ENCODE measurements at places on chromosomes 12 and 14.

DNA sequence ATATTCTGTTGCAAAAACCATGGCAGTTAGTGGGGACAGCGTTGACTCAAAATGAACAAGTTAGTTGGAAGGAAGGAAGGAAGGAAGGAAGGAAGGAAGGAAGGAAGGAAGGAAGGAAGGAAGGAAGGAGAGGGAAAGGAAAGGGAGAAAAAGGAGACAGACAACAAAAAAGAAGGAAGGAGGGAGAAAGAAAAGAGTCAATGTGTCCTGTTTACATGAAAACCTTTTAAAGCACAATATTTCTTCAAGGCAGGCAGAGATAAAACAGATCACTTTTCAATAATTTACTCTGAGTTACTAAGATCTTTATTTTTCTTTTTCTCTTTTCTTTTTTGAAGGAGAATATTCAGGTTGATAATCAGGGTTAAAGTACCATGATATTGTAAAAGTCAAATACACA, 99.4 kb downstream of the CCER1 start:
- DNase-seq: no peak

- no peak for DNase-seq
These were observed 55.5 kb downstream of the CRACR2A start for GRCh38 chr12:3697311-3697870.

DNA sequence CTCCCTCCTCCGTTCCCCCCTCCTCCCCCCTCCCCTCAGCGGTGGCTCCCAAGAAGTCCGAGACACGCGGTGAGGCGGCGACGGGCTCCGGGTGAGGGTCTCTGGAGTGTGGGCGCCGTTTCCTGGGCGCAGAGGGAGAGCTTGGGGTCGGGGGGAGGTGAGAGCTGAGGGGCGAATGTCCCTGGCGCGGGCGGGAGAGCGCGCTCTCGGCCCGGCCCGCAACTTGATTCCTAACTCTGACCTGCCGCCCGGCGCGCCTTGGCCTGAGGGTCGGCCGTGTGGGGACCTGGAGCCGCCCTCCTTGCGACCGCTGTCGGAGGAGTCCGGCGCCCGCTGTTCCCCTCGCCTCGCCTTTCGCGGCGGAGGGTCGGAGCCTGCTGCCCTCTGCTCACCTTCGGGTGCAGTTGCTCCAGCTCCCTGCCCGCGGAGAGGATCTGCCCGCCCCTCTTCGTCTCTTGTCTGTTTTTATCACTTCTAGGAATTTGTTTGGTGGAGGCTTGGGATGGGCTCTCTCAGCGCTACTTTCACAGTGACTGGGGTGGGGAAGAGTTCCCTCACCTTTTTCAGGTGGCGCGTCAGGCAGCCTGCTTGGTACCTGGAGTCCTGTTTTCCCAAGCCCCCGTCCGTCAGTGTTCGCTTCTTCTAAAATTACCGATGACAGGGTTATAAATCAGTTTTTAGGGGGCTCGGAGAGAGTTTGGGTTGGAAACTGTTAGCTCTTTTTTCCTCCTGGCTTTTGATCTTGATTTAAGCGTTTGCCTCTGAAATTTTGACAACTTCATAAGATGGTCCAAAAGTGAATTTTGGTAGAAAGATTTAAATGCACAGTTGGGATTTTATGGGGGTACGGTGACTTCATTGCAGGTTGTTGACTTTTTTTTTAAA, 495 bp downstream of the ADIPOR2 start:
- no peak for DNase-seq

DNA sequence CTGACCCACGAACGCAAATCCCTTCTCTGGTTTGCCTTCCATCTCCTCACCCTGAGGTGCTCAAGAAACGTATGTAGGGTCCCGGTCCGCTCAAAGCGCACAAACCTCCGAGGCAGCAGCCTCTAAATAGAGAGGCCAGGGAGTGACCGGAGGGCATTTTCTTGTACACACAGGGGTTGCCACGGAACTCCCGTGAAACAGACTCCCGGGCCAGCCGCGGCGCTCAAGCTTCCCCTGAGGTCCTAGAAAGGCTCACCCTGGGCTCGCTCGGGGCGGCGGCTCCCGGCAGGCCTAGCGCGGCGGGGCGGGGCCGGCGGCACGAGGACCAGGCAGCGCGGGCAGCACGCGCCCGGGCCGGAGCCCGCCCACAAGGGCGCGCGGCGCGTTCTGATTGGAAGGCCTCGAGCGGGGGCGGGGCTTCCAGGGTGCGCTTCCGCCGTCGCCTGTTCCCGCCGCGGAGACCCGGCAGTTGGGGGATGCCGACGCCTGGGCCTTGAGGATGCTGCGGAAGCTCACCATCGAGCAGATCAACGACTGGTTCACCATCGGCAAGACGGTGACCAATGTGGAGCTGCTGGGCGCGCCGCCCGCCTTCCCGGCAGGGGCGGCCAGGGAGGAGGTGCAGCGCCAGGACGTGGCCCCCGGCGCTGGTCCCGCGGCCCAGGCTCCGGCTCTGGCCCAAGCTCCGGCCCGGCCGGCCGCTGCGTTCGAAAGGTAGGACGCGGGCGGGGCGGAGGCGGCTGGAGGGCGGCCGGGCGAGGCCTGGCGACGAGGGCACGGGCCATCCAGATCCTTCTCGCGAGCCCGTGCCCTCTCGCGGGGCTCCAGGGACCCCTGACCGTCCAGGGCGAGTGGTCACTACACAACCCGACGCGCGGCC, at the start of gene TDRD9:
Gene TDRD9 (plus strand): TSS at position 446 of the 880 bp plus-strand sequence. CDS start 54 bp downstream, at position 500.
- no peak for DNase-seq

DNA sequence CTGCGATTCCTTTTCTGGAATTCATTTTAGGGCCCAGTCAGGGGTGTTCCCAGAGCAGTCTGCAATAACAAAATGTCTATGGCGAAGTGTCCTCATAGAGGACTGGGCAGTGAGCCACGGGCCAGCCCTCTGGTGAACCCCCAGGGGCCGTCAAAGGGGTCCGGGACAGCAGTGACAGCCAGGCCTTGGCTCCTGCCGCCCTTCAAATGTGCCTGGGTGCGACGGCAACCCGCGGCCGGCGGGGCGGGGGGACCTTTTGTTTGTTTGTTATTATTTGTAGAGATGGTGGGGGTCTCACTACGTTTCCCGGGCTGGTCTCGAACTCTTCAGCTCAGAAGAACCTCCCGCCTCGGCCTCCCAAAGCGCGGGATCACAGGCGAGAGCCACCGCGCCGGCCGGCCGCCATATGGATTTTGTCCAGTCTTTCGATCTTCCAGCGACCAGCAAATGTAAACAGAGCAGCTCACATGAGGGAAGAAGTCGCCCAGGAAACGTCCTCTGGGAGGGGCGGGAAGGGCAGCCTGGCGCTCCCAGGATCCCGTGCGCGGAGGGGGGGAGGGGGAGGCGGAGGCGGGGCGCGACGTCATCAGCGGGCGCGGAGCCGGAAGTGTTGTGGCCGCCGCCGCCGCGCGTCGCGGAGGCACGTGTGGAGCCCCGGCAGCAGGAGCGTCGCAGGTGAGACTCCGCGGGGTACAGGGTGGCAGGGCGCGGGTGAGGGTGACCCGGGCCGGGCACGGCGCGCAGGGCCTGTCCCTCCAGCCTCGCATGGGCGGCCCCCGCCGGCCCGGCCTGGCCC, at the start of gene TRMT61A:
Gene TRMT61A (plus strand): TSS at position 610 of the 796 bp plus-strand sequence. CDS start 783 bp downstream, outside the sequence.
- peak; percentile 96 for DNase-seq

GRCh38 chr12:11174022-11174421, 3.0 kb downstream of the SMIM10L1 start:
- no peak for DNase-seq

DNA sequence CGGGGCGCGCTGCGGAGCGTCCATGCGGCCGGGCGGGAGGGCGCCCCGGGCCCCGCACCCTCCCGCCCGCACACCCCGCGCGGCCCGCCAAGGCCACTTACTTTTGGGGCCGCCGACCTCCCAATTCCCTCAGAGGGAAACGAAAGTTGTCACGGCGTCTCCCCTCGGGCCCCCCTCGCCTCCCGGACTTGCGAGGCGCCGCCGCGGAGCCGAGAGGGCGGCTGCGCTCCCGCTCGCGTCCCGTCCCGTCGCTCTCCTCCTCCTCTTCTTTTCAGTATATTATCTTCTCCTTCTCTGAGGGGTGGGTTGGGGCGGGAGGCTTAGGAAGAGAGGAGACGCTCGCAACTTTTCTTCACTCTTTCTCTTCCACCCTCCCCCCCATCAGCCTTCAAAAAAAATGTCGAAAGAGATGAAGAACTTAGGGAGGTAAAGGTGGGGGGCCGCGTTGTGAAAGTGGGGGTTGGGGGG, 613 bp downstream of the DUSP16 start:
- peak; percentile 81 for DNase-seq

DNA sequence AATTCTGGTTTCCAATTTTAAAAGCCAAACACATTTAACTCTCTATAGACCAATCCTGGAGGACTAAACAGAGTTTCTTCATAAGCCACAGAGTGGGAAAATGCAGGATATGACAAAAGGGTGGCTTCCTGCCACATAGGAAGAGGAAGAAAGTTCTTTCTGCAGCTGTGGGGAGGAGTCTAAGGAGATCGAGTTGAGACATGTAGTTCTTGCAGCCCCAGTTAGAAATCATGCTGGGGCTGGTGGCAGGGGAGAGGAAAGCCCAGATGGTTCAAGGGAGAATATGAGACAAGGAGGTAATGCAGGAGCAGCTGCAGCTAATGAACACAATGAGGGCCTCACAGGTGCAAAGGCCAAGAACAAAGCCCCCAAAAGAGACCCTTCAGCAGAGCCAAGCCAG, 85.0 kb upstream of the ARID2 start:
- no peak for DNase-seq

- DNase-seq: no peak
These were observed 198.4 kb downstream of the GALC start for GRCh38 chr14:87794561-87794960.

DNA sequence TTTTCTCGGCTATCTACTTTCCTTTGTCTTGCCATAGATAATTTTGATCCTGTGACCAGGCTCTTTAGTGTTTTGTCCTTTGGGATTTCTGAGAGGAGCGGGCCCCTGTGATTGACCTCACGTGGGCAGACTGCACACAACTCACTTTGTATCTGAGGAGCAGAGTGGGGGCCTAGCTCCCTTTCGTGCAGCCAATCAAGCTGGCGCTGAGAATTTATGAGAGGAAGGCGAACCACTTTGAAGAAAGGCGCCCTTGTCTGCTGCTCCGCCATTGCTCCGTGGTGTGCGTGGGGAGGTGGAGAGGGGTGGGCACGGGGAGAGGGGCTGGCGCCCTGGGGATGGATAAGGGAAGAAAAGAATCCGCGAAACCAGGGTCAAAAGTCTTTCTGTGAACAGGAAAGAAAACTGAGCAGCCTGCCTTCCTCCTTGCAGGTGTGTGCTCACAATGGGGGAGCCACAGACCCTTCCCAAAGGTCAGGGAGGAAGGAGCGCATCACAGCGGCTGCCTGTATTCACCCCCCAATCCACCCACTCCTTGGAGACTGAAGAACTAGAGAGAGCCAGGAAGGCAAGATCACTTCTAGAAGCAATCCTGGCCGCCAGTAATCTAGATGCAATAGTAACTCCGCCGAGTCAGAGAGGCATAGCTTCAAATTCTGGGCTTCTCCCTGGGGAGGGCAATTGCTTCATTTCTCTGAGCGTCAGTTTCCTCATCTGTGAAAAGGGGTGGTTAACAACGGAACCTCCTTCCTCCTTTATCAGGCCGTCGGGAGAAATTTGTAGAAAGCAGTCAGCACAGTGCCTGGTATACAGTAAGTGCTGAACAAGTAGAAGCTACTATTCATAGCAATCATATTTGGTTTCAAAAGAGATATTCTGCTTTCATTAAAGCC, 24.9 kb upstream of the MED13L start:
- DNase-seq: no peak

DNA sequence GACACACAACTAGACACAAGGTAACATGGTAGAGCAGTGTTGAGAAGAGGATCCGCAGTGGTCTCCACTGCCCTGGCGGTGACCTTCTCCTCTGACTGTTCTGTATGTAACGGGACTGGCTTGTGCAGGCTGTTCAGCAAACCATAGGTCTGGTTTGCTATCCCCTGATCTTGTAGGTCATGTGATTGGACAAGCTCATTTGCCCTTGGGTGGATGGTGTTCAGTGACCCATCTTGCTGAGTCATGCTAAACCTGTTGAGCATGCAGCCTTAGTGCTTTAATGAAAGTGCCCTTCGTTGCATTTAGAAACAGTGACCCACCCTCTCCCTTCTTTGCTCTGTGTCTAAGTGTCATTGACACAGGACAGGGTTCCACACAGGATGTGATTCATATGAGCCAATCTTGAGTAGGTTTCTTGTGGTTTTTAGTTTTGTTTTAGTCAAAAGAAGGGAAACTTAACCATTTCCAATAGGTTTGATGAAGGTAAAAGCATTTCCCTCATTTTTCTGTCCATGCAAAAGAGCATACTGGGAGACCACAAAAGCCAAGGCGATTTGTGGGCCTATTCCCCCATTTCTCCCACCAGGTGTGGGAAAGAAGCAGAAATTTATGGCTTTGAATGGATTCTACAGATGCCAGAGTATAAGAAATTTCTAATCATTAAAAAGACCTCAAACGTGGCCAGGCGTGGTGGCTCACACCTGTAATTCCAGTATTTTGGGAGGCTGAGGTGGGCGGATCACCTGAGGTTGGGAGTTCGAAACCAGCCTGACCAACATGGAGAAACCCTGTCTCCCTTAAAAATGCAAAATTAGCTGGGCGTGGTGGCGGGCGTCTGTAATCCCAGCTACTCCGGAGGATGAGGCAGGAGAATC, 32.6 kb upstream of the HIF1A start:
- DNase-seq: no peak

- no peak for DNase-seq
These were observed 3.2 kb downstream of the SIX6 start for GRCh38 chr14:60512126-60512525.

- DNase-seq: no peak
These were observed 111.9 kb downstream of the HMGA2 start for GRCh38 chr12:65935906-65936901.

- DNase-seq: no peak
These were observed 103.2 kb upstream of the NAV3 start for GRCh38 chr12:77727442-77728001.

DNA sequence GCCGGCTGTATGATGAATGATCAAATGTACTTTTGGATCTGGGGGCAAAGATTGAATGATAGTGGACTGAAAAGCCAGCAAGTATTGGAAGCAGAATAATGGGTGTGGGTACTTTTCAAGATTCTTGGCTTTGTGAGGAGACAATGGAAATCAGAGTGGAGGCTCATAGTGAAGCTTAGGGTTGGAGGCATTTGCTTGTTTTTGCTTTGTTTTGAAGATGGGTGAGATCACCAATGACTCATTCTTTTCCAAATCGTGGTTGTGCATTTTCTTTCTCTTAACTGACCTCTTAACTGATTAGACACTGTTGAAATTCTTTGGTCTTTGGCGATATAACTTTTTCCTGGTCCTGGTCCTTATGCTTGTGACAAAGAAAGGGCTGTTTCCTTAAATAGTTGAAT, 54.4 kb downstream of the PELI2 start:
- no peak for DNase-seq

- DNase-seq: no peak
These were observed 20.4 kb downstream of the SAV1 start for GRCh38 chr14:50647753-50648152.

GRCh38 chr14:35236806-35237205, 55.4 kb upstream of the PSMA6 start:
- no peak for DNase-seq

Data from posterior vena cava (tissue), 2 donors.